ENCODE measurements at places on chromosomes 6 and 20.

DNA sequence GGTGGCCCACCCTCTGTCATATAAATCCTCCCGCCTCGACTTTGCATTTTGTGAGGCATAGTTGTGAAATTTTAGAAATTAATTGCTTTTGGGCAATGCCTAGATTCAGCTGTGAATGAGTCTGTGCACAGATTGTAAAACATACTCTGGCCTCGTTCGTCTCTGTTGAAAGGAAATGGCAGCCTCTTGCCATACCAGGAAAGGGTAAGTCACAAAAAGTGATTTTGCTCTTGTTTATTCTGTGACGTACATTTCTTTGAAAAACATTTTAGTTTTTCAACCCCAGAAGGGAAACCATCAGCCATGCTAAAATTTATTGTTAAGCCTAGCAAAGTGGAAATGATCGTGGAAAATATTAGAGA, 15.3 kb upstream of the EXOC2 start:
- no peak for DNase-seq

DNA sequence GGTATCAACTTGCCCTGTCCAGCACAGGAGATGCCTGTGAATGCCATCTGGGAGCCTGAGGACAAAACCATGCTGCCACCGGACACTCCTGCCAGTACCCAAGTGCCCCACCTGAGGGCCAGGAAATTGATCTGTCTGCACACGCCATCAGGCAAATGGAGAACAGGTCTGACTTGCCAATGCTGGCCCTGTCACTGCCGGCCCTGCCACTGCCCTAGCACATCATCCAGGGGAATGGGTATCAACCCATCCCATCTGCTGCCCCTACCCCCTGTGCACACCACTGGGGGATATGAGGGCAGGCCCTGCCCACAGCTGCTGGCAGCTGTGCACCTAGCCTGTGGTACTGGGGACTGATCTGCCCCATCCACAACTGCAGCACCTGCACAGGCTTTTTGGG, 1081.6 kb upstream of the EYS start:
- no peak for DNase-seq

- DNase-seq: no peak
These were observed 1.4 kb upstream of the PCMTD2 start for GRCh38 chr20:64254156-64254555.

GRCh38 chr6:38489951-38490350, 149.8 kb downstream of the BTBD9 start:
- DNase-seq: no peak

DNA sequence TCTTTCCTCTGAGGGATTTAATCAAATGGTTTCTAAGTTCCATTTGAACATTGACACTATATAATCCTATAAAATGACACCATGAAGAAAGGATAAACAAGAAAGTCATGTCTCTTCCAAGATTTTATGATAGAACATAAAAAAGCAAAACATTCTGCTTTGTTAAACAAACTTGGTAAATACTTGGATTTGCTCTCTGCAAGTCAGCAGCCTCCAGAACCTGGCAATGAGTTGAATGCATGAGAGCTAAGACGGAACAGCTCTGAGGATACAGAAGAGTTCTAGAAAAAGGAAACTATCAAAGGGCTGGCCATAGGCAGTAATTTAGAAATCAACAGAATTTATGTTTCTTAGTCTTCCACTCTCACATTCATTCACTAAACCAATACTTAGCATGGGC, 656.0 kb upstream of the ID4 start:
- DNase-seq: no peak

DNA sequence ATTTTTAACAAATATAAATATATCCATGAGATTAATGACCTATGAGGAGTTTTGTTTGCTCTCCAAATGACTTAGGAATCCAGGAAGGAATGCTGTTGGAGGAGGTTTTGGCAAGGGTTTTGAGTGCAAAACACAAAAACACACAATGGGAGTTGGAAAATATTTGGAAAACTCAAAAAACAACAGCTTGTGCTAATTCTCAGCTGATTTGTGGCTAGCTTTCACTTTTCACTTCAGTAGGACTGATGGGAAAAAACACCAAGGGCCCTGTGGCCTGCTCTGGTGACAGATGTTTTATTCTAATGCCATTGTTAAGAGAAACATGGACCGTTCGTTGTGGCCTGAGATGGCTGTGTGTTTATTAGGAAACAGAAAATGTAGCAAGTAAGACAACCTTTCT, 113.9 kb downstream of the ALDH8A1 start:
- no peak for DNase-seq
